ENCODE measurements at places on chromosomes 11 and 22. TPM values are rescaled to one million over a fixed set of nuclear protein-coding genes. Genes with fewer than 3 reads are reported as not detected.

DNA sequence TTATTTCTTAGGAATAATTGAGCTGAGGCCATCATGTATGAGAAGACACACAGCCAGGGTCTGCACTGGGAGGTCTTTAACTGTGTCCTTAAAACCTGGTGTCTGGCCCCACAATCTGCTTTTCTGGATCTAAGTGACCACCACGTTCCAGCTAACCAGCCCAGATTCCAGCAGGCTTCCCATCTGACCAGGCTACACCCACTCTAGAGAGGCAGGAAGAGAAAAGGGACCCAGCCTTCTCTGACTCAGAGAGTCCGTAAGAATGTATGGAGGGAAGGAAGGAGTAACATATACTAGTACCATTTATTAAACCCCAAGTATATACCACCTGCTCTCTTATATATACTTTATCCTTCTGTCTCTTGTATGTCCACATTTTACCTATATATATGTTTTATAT is 80.1 kb downstream of the LDLRAD3 start:
- no peaks in the 10 kb centered on the region for H3K27me3 ChIP-seq
- H3K4me3 ChIP-seq = no peak overlapping the region
- H3K27ac ChIP-seq = no peak overlapping the region

DNA sequence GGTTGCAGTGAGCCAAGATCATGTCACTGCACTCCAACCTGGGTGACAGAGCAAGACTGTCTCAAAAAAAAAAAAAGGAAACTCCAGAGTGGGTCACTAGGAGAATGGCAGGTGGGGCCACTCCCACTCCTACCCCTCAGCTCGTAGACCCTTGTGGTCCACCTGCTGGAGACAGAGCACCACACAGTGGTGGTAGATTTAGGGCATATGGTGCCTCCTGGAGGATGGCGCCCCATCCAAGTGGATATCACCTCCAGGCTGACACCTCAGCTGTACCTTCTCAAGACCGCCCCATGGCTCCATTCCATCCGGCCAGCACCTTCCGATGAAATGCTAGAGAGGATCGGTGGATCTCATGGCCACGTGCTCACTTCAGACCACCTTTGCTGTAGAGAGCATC is 6.2 kb downstream of the CYTH4 start:
- H3K36me3 ChIP-seq = peaks cover 12% of the 10 kb centered on the region
- DNase-seq = no peak
- no peak overlapping the region for H3K4me3 ChIP-seq
- H3K27ac ChIP-seq = no peak overlapping the region
- peaks cover 13% of the 10 kb centered on the region for H3K4me1 ChIP-seq

- no peaks in the 10 kb centered on the region for H3K4me1 ChIP-seq
- no peak for DNase-seq
- H3K27me3 ChIP-seq = no peaks in the 10 kb centered on the region
- no peak overlapping the region for H3K4me3 ChIP-seq
- H3K36me3 ChIP-seq = no peaks in the 10 kb centered on the region
Measured at GRCh38 chr11:59463190-59463641, 6.5 kb downstream of the OR4D6 start.

DNA sequence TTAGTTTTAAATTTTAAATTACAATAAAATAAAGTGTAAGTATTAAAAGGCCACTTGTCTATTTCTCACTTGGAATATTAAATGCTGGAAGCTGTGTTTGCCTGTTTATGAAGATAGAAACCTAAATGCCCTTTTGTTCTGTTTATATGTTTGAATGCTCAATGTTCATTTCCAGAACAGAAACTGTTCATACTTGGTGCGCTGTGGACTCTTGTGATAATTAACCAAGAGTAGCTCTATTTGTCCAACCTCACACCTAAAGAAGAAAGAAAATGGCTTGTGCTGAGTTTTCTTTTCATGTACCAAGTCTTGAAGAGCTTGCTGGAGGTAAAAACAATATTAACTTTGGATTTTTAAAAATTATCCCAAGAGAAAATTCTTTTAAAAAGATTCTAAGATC is 5.7 kb downstream of the C11orf54 start:
- peaks cover 18% of the 10 kb centered on the region for H3K4me1 ChIP-seq
- peaks cover 16% of the 10 kb centered on the region for H3K36me3 ChIP-seq
- no peak overlapping the region for H3K27ac ChIP-seq
- no peak for DNase-seq
- no peak overlapping the region for H3K4me3 ChIP-seq
- no peaks in the 10 kb centered on the region for H3K27me3 ChIP-seq

DNA sequence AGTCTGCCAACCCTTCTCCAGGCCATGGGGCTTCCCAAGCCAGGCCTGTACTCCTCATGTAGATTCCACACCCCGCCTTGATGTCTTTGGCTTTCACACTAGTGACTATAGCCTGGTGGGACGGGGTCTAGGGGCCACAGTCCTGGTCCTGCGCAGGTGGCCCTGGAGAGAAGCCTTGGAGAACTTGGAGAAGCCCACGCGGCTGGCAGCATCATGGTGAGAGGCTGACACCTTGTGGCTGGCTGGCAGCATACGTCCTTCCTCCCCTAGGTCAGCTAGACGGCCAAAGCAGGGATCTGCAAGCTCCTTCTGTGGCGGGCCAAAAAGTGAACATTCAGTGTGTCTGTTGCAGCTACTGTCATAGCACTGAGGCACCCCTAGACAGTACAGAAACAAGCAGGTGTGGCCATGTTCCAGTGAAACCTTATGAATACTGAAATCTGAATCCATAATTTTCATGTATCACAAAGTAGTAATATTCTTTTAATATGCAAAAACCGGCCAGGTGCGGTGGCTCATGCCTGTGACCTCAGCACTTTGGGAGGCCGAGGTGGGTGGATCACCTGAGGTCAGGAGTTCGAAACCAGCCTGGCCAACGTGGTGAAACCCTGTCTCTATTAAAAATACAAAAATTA is 42.0 kb downstream of the FAM83F start:
- H3K4me1 ChIP-seq = peaks cover 22% of the 10 kb centered on the region
- peaks cover 7% of the 10 kb centered on the region for H3K27me3 ChIP-seq
- no peak overlapping the region for H3K4me3 ChIP-seq
- H3K36me3 ChIP-seq = no peaks in the 10 kb centered on the region
- no peak overlapping the region for H3K27ac ChIP-seq

GRCh38 chr11:69320756-69321741 is 27.1 kb downstream of the MYEOV start:
- H3K4me1 ChIP-seq = no peaks in the 10 kb centered on the region
- no peak overlapping the region for H3K27ac ChIP-seq
- DNase-seq = no peak
- no peaks in the 10 kb centered on the region for H3K27me3 ChIP-seq
- no peak overlapping the region for H3K4me3 ChIP-seq

DNA sequence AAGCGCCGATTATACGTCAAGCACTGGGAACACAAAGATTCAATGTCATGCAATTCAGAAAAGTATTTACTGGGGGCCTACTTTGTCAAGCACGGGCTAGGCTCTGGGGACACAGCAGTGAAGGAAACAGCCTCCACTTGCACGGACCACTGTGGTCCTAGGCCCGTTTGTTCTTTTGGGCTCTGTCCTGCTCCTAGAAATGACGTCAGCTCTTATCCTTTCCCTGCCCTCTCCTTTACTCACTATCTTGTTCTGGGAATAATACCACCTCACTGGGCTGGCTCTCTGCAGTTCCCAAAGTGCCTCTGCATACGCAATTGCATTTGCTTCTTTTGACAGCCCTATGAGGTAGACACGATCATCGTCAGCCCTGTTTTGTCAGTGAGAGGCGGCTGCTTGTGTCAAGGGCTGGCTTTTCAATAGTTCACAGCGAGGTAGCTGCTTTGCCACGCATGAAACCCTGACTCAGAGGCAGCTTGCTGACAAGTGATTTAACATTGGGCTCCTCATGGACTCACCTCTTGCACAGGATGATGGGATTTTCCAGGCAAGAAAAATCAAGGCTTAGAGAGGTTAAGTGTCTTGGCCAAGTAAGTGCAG is 22.9 kb upstream of the IGSF22 start:
- H3K27me3 ChIP-seq = no peaks in the 10 kb centered on the region
- no peaks in the 10 kb centered on the region for H3K36me3 ChIP-seq
- DNase-seq = no peak
- no peak overlapping the region for H3K4me3 ChIP-seq
- no peak overlapping the region for H3K27ac ChIP-seq

PRR5L gene
- 24.9 TPM for total RNA-seq

GLYAT gene
- total RNA-seq = not detected

ARHGEF17 gene
- total RNA-seq = 56.5 TPM

C11orf21 gene
- 12.1 TPM for total RNA-seq

Data from lower lobe of right lung (tissue), 2 donors.